ENCODE measurements at places on chromosomes 2 and 18.
A peak's percentile ranks its signal among the peaks of the same experiment; 100 is the strongest.

GRCh38 chr2:98484121-98484557, 39.5 kb downstream of the INPP4A start:
- DNase-seq: no peak

GRCh38 chr2:120794716-120795115, 59.0 kb downstream of the GLI2 start:
- no peak for DNase-seq

DNA sequence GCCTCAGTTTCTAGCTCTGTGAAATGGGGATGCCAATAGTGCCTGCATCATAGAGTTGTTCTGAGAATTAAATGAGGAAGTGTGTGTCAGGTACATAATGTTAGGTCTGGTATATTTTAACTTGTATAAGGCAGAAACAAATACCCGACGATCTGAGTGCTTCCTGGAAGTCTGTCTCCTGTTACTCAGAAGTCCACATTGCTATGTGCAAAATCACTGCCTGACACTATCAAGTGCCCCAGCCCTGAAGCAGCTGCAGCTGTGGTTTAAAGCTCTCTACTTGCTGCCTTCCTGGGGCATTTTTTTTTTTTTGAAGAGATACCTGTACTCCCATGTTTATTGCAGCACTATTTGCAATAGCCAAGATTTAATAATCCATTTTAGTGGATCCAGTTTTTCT, 125.3 kb downstream of the SLC4A3 start:
- peak; percentile 79 for DNase-seq

DNA sequence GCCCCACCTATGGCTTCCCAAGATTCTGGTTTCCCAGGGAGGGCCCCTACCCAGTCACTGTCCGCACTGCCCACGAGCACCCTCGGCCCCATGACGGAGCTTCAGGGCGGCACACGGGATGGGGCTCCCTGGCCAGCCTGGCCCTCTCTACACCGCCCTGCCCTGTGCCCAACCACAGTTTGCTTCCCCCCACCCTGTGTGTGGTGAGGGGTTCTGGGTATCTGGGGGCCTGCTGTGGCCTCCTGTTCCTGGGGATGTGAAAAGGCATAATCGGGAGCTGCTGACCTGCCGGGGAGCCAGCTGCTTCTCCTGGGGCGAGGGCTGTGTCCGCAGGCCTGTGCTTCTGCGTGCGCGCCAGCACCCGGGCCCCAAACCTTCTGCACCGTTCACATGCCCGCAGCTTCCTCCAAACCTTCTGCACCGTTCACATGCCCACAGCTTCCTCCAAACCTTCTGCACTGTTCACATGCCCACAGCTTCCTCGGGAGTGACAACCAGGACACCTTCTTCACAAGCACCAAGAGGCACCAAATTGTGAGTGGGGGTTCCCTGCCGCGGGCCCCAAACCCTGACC, 12.4 kb downstream of the ANO7 start:
- DNase-seq: no peak
